GM06990 (cell line): ENCODE measurements at places on chromosomes 1 and 21.

- DNase-seq = peak; percentile 35
Observed at GRCh38 chr1:167447521-167448136, 70.7 kb downstream of the CD247 start.

GRCh38 chr1:150259217-150259616 is 1.6 kb downstream of the CA14 start:
- no peak for DNase-seq

- DNase-seq = no peak
Observed at GRCh38 chr1:5620418-5620817, 371.8 kb downstream of the NPHP4 start.

- DNase-seq = no peak
Observed at GRCh38 chr1:44010935-44011471, 19.6 kb downstream of the CCDC24 start.

DNA sequence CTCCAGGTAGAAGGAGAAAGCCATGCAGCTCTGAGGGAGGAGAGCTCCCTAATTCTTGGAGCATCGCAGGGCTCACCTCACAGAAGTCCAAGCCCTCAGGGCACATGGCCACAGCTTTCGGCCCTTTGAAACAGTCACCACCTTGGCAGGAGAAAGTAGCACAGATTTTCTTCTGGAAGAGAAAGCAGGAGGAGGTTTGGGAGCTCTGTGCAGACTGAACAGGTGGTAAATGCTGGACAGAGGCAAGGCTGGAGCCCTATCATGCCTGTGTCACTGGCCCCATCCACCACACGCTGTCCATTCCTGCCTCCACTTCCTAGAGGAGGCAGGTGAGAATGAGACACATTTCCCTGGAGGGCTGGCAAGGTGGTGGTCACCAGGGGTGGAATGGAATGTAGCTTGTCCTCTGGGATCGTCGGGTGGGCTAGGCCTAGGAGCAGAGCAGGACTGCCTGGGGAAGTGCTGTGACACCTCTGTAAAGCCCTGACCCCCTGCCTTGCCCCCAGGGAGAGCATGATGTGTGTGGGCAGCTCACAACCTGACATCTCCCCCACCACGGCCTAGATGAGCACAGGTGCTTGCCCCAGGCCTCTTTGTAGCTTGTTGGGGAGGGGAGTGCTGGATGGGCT is 2.8 kb upstream of the INPP5B start:
- DNase-seq = no peak

DNA sequence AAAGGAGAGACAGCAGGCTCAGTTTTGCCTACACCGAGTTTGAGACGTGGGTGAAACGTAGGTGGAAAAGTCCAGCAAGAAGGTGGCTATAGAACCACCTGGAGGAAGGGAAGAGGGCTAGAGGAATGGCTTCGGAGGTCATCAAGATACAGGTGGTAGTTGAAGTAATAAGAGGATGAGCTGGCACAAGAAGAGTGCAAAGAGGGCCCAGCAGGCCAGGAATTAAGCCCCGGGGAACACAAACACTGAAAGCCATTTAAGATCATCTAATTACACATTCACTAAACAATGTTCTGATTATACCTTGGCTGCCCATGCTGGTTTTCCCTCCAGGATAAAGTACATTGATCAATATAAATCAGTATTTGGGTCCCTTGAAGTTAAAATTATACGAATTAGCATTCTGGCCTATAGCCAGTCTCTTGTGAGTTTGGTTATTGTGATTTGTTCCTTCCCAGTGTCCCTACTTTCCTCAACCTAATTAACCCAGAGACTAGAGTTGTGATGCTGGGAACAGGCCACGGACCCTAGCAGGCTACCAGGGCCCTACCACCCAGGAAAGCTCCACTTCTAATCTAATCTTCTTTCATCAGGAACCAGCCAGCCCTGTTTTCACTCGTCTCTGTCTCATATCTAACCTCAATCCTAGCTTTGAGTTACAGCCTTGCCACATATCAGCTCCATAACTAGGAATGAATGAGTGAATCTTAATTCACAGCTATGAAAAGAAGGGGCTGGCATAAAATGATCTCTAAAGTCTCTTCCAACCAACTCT is 26.4 kb upstream of the PPP1R15B start:
- no peak for DNase-seq

- no peak for DNase-seq
Observed at GRCh38 chr1:198099755-198100154, 57.0 kb upstream of the NEK7 start.

- no peak for DNase-seq
Observed at GRCh38 chr21:26123012-26123411, 47.6 kb downstream of the APP start.

DNA sequence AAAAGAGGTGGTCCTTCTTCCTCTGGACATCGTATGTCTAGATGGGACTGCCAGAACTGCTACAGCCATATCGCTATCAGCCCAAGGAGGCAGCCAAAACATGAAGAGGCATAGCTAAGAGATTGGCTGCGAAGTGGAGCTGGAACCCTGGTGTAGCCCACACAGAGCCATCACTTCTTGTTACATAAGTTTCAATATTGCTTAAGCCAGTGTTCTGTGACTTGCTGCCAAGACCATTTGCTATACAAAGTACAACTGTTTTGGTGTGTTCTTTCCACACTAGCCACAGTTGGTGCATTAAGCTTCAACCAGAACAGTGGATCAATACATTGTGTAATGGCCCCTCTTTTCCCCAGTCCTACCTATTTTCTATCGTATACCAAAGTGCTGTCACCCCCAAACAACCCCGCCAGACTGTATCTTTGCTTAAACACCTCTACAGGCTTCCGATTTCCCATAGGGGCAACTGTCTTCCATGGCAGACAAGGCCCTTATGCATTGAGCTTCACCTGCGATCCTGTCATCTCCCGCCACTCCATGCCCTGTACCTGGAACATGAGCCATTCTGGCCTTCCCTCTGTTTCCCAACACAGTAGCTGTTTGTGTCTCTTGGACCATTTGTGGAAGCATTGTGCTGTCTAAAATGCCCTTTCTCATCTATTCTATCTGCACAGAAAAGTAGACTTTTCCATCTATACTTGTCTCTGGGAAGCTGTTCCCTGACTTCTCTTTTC is 241.8 kb downstream of the TTLL7 start:
- no peak for DNase-seq

DNA sequence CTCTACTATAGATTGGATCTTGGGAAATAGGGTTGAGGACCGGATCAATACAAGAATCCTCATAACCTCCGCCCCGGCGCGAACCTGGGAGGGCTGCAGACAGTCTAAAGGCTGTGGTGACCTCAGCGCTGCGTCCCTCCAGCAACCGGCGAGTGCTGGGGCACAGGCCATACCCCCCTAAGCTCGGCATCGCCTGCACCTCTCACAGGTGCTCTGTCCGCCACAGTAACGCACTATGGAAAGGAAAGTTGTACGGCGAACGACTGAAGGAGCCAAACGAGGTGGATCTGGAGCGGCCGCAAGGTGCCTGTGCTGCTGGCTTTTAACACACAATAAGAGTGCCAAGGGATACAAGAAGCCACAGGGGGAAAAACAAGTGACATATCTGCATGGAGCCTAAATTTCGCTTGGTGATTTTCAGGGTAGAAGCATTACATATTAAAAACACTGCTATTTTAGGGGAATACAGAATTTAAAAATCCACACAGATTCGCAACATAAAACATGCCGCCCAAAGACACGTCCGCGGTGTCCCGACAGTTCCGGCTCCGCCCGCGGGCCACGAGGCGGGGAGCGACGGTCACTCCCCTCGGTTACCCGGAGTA is 1.4 kb upstream of the RBM15 start:
- peak; percentile 72 for DNase-seq

DNA sequence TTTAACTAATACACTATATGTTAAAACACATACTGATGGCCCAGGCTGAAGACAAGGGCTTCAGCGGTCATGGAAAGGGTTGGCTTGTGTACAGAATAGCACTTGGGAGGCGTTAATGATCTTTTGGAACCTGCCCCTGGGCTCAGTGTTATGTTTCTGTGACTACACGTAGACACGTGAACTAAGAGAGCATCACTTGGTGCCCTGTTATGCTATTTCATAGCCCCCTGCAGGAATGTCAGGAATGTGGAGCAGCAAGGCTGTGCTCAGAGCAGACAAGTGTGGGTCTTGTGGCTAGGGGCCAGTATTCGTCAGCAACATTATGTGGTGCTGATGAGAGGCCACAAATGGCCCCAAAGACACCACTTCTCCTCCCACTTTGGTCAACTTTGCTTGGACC is 132.4 kb downstream of the MAP3K21 start:
- no peak for DNase-seq

- no peak for DNase-seq
Observed at GRCh38 chr1:53075206-53075605, 13.2 kb downstream of the PODN start.

- no peak for DNase-seq
Observed at GRCh38 chr1:88773540-88774150, 89.6 kb downstream of the PKN2 start.

GRCh38 chr1:163300568-163300967 is 21.2 kb upstream of the NUF2 start:
- DNase-seq = no peak

DNA sequence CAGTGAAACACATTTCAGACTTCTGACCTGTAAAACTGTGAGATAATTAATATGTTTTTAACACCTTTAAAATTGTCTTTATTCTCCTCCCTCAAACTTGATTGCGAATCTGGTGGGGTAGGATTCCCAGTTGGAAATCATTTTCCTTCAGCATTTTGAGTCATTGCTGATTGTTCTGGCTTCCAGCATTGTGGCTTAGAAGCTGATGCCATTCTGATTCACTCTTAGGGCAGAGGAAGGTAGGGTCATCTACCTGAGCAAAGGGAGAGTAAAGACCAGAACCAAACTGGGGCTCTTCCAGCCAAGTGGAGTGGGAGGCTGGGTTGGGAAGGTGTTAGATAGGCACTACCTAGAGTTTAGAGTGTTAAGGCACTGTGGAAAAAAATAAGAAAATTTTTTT is 61.2 kb downstream of the MPZL1 start:
- DNase-seq = no peak

GRCh38 chr1:197768014-197768805 is 7.1 kb downstream of the DENND1B start:
- DNase-seq = no peak

- no peak for DNase-seq
Observed at GRCh38 chr1:220902916-220903315, 23.7 kb downstream of the HLX start.

DNA sequence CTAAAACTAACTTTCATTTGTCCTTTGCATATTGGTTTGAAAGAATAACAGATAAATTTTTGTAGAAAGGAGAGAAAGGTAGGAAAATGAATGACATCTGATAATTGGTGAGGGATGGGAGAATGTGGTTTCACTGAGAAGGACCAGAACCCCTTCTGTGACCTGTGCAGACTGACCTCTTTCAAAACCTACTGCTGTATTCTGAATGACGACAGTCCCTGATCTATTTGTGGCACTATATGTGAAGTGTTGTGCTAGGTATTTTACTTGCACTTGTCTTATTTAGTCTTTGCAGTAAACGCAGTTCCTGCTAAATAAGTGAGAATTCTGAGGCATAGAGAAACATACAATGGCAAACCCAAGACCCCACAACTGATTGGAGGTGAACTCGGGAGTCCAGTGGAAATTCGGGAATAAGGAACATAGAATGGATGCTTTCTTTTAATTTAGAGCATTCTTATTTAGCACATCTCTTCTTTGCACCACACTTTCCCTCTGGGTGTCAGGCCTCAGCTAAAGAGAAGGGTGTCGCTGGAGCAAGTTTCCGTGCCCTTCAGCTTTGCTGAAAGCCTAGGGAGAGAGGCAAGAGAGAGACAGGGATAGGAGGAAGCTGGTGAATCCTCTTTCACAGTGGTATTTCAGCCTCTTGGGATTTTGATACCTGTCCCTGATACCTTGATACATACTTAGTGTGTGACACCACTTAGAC is 230.2 kb downstream of the PAPPA2 start:
- no peak for DNase-seq

- no peak for DNase-seq
Observed at GRCh38 chr1:117235863-117236465, 25.2 kb upstream of the VTCN1 start.

DNA sequence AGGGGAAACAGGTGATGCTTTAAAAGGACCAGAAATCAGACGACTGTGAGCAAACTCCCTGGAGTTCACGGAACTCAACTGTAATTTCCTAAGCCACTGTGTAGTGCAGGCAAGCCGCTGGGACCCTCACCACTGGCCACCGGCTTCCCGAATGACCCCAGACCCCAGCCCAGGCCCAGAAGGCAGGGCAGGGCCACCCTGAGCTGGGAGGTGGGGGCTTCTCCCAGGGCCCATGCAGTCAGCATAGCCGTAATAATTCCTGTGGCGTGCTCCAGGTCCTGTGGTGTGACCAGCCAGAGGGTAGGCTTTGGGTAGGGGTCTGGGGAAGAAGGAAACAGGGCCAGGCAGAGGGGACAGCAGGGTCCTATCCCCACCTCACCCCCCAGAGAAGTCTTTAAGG is 3.5 kb upstream of the ARF1 start:
- DNase-seq = no peak

- no peak for DNase-seq
Observed at GRCh38 chr1:185608177-185608576, 126.0 kb upstream of the HMCN1 start.

DNA sequence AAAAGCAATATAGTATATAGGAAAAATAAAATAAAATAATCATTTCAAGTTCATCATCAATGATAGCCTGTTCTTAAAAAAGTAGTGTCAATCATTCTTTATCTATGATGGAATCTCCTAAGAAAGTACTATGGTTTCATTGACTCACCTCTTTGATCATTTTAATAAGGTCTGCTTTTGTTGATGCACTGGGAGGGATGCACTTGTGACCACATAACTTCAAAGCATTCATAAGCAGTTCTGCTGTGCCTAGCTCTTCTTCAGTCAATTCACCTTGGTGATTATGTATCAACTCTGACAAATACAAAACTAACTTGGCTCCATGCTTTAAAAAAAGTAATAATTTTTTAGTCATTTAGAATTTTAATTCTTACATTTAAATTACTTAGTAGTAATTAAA is 84.8 kb upstream of the GNG4 start:
- no peak for DNase-seq

DNA sequence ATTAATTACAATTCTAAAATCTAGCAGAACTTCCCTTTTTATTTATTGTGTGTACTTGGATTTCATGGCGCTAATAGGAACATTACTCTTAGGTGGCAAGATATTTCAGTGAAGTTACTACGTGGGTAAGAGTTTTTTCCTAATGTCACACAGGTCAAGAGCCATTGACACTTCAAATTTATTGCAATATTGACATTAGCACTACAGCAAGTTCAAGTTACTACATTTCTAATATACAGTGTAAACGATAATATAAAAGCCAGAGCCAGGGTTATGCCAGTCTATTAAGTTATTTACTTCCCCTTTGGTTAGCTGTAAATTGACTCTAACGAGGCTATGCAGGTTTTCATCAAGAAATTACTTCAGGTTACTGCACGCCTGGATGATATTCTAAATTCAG is 29.7 kb downstream of the CHODL start:
- no peak for DNase-seq

- no peak for DNase-seq
Observed at GRCh38 chr1:161082996-161083747, 6.2 kb downstream of the NECTIN4 start.
